Adrenal gland (tissue), 19 donors: ENCODE measurements at places on chromosomes 2 and 18. TPM values are rescaled to one million over a fixed set of nuclear protein-coding genes. Genes with fewer than 3 reads are reported as not detected.

POTEC gene
- not detected for polyA plus RNA-seq

PDE1A gene
- 6.3 TPM for polyA plus RNA-seq

DOCK10 gene
- polyA plus RNA-seq: 9.2 TPM

EFHD1 gene
- polyA plus RNA-seq: 6.1 TPM

AKAIN1 gene
- polyA plus RNA-seq: 9.7 TPM

SF3B6 gene
- 75.8 TPM for polyA plus RNA-seq

SULT1C4 gene
- 1.2 TPM for polyA plus RNA-seq

- DNase-seq: no peak
Measured at GRCh38 chr2:8564475-8564874, 117.4 kb upstream of the ID2 start.

DNA sequence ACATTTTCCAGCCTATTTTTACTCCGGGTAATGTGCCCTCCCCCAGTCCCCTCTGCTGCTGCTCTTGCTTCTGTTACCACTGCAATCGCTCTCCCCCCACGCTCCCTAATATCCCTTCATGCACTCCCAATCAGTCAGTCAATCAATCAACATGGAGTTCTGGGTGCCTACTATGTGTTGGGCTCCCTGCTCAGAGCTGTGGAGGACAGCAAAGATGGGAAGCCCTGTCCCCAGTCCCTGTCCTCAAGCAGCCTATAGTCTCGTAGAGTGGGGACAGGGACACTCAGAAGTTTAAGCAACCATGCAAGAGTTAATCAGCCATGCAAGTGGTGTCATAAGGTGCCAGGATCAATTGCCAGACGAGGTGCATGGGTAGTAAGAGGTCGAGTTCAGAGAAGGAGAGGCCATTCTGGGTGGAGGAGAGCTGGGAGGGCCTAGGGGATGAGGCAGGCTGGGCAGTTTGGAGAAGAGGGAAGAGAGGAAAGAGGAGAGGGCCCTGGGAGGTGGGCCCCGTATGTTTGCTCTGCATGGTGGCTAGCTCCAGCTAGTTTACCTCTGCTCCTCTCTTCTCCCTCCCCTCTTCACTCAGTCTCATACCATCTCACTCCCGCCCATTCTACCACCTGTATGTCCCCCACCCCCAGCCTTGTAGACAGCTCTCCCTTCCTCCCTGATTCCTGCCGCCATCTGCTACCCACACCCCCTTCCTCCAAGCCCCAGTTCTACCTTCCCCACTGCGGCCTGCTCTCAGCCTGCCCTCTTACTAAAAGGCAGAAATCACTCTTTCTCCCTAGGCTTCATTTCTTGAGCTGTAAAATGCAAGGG lies 3.9 kb downstream of the ASIC4 start:
- DNase-seq: no peak

DNA sequence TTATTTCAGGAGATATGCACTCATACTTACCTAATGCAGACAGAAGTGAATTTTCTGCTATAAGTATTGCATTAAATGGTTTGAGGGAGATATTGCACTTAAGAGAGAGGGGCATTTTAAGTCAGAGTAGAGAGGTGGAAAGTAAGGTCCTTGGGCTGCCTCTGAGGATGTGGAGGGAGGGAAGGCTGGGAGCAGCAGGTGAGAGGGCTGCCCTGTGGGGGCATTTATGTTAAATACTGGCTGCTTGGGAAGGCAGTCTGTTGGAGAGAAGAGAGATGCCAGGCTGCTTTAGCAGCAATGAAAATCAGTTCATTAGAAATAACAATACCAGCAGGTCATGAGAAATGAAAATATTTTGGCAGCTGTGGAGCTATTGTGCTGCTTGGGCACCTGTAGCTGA lies 576.2 kb upstream of the HS6ST1 start:
- DNase-seq: no peak

DNA sequence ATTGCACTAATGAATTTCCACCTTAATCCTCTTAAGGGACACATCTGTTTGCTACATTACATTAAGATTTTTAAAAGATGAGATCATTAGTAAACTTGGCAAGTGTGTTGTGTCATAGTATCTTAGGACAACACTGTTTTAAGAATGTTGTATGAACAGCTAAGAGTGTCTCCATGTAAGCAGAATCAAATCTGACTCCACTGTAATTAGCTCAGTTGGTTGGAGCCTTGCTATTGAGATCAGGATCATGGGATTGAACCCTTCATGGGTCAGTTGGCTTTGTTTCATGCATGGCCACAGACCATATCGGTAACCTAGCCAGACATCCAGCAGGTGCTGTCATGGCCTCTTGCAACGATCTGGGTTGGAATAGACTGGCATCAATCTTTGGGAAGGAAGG lies 5.2 kb downstream of the FHOD3 start:
- no peak for DNase-seq

DNA sequence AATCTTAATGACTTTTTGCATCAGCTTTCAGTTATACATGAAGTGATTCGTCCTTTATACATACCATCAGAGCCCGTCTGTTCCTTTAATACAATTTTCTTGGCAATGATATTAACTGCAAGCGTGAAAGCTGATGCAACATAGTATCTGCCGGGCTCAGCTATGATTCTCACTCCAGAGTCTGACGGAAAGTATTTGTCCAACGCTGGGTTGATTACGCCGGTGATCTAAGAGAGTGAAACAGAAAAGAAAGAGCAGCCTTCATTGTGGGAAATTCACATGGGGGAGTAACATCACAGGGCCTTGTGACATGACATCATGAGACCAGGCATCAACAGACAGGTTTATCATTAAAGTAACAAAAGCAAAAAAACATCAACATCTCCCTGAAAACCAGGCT lies 6.2 kb downstream of the ODC1 start:
- DNase-seq: no peak

DNA sequence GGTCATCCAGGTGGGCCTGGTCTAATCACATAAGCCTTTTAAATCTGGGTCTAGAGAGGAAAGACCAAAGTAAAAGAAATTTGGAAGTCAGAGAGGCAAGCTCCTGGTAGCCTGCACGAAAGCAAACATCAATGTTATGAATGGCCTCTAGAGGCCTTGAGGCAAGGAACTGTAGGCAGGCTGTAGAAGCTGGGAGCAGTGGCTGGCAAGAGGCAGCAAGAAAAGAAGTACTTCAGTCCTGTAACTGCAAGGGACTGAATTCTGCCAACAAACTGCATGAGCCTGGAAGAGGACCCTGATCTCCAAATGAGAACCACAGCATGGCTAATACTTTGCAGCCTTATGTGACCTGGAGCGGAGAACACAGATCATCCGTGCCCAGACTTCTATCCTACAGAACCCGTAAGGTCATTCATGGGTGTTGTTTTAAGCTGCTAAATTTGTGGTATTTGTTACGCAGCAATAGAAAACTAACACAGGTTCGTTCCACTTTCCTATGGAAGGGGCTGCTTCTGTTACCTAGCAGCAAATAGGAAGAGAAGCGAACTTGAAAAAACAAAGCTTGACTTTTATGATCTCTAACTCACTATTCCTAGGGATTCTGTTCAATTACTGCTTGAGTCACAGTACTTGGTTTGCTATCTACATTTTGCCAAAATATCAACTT lies 1.2 kb downstream of the IMMT start:
- no peak for DNase-seq

- peak; percentile 54 for DNase-seq
Measured at GRCh38 chr2:27086724-27087593, at the start of gene KHK. TSS of gene KHK (plus strand) at chr2:27086772. CDS start at chr2:27087260, 488 bp downstream.

GRCh38 chr2:176081837-176082524 lies 1.8 kb downstream of the EVX2 start:
- DNase-seq: peak; percentile 20

DNA sequence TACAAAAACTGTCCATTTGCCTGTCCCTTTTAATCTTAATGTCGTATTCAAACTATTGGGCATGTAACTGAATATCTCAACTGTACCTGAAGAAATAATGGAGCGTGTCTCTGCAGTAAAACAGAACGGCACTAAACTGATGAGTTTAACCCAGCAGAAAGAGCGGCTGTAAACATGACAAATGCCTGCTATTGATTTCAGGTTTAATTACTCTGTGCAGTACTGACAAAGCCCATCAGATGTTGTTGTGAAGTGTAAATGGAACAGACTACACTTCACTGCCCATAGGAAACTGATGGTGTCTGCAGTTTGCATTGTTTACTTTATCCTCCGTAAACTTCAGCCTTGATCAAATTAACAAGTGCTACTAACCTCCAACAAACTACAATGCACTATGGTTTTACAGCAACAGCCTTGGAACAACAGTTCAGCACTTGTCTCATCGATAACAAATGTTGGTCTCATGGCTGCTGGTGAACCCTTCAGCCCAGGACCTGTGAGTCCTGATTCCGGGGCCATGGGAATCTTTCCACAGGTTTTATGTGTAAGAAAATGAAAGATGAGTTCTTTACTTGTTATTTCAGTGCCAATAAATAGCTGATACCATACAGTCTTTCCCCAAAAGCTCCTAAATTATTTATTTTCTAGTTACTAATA lies 316.5 kb downstream of the CCDC178 start:
- DNase-seq: no peak

DNA sequence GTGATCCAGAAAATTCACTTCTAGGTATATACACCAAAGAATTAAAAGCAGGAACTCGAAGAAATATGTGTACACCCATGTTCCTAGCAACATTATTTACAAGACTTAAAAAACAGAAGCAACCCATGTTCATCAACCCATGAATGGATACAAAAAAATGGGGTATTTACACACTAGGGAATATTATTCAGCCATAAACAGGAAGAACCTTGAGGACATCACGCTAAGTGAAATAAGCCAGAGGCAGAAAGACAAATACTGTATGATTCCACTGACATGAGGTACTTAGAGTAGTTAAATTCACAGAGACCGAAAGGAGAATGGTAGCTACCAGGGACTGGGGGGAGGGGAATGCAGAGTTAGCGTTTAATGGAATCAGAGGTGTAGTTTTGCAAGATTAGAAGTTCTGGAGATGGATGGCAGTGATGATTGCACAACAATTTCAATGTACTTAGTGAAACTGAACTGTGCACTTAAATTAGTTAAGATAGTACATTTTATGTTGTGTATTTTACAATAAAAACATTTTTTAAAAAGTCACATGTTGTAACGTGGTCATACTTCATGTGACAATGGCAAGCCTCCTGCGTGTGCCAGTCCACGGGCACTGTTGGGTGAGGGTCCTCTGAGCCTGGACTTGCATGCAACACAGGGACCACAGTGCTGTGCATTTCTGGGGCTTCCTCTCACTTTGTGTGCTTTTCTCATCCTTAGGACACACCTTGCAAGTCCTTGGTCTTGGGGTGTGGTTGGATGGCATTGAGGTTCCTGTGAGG lies 206.1 kb upstream of the HDAC4 start:
- DNase-seq: no peak

DNA sequence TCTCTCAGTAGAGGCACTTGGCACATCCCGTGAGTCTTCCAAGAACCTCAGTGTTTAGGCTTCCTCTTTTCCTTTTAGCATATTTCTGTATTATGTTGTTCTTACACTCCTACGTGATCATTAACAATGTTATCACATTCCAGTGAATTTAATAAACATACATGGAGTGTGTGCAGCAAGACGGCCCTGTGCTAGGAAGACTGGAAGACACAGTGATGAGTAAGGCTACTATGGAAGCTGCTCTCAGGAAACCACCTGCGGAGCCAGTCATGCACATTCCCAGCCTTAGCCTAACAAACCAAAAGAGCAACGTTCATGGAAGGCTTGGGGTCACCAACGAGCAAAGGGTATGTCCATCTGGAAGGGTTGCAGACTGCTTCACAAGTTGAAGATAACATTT lies 103.4 kb downstream of the ETAA1 start:
- DNase-seq: no peak

- DNase-seq: no peak
Measured at GRCh38 chr2:85770786-85771409, 17.1 kb downstream of the ATOH8 start.

DNA sequence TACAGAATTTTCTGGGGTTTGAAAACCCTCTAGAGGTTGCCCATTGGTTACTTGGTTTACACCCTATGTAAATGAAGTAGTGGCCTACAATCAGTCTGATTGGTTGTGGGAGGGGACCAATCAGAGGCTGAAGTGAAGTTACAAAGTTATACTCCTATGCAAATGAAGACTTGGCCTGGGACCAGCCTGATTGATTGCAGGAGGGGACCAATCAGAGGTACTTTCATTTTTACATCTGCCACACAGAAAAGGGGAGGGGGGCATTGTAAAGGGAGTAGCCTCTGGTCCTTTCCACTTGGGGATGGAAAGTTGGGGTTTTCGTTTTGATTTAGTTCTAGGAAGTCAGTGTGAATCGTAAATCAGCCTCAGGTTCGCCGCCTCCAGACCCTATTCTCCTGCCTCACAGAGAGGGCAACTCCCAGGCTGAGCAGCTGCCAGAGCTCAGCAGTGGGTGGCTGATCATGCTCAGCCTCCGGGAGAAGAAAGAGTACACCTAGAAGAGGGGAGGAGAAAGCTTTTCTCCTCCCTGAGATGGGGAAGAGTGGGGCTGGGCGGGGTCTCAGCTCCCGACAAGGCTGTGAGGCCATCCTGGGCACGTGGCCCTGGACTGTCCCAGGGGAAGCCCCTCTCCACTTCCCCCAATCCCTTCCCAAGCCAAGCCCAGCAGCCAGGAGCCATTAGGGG lies 372.5 kb downstream of the GALR1 start:
- no peak for DNase-seq

GRCh38 chr2:120771111-120771780 lies 35.6 kb downstream of the GLI2 start:
- DNase-seq: peak; percentile 52

DNA sequence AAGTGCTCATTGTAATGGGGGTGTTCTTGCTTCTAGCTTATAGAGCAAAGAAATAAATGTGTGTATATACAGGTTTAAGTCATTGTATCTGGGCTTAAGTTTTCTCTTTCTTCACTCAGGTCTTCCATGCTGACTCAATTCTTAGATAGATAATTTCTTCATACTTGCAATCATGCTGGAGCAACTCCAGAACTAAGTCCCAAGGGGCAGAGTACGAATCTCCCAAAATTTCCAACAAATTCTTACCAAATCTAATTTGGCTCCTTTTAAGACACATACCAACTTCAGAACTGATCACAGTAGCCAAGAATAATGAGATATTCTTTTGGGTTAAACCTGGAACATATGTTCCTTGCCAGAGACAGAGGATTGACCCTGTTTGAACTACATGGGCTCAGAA lies 4.3 kb upstream of the SPAG16 start:
- no peak for DNase-seq

DNA sequence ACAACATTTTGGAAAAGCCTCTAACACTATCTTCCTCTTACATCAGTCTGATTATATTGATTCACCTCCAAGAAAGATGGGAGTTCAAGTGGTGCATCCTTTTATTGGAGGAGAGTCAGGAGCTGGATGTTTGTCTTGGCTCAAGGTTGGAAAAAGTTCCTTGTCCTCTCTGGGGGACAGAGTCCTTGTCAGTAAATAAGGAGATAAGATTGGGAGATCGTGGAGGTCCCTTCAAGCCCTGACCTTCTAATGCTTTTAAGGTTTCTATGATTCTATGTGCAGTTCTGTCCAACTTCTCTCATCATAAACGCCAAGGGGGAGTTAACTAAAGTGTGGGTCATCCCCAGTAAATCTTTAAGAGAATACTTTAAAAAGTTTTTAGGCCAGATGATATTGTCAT lies 60.9 kb upstream of the CCBE1 start:
- DNase-seq: no peak

GRCh38 chr18:59839931-59840685 lies 59.7 kb upstream of the PMAIP1 start:
- no peak for DNase-seq

GRCh38 chr18:41140506-41140905 lies 814.5 kb upstream of the PIK3C3 start:
- DNase-seq: no peak
